ENCODE measurements at places on chromosomes 12 and 14.
A peak's percentile ranks its signal among the peaks of the same experiment; 100 is the strongest.

DNA sequence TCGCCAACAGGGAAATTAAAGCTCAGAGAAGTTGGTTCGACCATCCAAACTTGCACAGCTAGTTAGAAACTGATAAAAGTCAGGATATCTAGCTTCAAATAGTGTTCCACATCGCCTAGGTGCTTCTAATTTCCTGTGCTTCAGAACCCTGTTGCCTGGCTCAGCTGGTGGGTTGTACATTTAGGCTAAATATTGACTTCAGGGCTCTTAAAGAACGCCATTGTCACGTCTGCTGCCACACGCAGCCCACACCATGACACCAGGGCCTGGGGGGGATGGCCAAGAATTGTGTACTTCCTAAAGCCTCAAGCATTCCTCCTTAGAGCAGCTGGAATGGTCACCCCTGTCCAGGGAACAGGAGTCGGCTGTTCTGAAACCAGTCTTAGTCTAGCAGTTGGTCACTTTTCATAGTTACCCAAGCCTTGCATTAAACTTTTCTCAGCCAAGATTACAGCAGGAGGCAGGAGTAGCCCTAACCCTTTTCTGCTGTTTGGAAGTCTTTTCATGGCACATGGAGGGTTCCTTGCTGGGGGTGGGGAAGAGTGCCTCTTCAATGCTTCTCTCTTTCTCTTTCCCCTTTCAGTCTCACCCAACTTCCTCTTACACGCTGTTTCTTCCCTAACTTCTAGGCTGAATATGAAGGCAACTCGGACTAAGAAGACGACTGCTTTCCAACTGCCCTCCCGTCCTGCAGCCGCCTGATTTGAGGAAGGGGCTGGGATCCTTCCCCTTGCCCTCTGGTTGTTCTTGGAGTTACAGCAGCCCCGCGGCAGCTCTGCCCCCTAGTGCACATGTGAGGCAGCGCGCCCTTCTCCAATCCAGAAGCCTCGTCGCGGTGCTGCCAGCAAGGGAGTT lies 17.1 kb downstream of the FOS start:
- DNase-seq, result peak; percentile 79

DNA sequence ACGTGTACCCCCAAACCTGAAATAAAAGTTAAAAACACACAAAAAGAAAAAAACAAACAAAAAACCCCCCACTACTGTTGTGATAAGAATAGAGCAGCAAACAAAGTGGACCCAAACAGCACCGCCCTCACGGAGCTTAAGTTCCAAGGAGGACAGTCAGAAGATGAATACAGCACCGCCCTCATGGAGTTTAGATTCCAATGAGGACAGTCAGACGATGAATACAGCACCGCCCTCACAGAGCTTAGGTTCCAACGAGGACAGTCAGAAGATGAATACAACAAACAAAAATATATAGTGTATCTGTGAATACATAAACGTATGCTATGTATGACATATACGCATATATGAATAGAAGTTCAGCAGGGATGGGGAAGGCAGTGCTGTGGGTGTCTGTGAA lies 353.8 kb downstream of the GLT1D1 start:
- no peak for DNase-seq

GRCh38 chr14:56751471-56751870 lies 58.8 kb downstream of the OTX2 start:
- DNase-seq, result no peak

GRCh38 chr12:51242876-51243275 lies 4.2 kb downstream of the DAZAP2 start:
- no peak for DNase-seq

- peak; percentile 72 for DNase-seq
These were observed 19.4 kb downstream of the ACVRL1 start for GRCh38 chr12:51926718-51927117.

All from T47D (cell line).